ENCODE measurements at places on chromosomes 6 and 20.

DNA sequence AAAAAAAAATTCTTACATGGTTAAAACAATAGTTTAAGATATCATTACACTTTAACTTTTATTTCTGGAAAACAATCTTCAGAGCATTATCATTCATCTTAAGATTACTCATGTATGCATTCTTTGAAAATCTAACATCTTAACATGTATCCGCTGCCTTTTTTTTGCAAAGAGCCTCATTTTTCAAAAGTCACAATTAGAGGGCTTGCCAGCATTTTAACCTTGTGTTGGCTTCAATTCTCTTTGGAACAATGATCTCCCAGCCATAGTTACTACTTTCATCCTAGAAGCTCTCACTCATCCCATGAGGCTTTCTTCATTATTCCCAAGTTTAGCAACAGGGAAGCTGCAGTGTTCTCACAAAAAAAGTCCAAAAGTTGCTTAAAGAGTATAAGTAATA is 330.8 kb downstream of the BCKDHB start:
- no peak for DNase-seq

GRCh38 chr20:42461965-42462593 is 727.6 kb downstream of the PTPRT start:
- DNase-seq: no peak

DNA sequence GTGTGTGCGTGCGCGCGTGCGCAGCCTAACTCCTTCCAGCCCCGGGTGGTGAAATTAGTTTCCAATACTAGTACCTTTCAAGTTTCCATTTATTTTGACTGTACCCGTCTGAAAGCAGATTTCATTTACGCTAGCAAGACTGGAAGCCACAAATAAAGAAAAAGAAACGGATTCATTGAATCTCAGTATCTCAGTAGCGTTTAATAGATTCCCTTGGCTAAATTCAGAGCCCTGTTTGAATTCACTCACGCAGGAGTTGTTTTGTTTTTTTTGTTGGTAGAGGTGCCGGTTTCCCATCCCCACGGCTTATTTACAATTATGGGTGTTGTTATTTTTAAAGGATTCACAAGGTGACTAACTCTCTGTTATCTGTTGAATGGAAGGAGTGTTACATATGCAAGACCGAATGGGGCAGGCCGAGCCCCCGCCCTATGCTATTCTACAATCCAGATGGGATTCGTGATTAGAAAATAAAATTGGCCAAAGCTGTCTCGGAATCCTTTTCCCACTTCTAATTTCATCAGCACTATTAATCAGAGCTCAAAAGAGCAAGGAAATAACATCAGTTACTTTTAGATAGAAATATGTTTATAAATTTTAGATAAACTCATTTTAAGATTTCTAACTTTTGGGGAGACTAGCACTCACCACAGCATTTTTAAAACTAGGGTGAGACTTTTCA is 2.3 kb upstream of the INSM1 start:
- no peak for DNase-seq

DNA sequence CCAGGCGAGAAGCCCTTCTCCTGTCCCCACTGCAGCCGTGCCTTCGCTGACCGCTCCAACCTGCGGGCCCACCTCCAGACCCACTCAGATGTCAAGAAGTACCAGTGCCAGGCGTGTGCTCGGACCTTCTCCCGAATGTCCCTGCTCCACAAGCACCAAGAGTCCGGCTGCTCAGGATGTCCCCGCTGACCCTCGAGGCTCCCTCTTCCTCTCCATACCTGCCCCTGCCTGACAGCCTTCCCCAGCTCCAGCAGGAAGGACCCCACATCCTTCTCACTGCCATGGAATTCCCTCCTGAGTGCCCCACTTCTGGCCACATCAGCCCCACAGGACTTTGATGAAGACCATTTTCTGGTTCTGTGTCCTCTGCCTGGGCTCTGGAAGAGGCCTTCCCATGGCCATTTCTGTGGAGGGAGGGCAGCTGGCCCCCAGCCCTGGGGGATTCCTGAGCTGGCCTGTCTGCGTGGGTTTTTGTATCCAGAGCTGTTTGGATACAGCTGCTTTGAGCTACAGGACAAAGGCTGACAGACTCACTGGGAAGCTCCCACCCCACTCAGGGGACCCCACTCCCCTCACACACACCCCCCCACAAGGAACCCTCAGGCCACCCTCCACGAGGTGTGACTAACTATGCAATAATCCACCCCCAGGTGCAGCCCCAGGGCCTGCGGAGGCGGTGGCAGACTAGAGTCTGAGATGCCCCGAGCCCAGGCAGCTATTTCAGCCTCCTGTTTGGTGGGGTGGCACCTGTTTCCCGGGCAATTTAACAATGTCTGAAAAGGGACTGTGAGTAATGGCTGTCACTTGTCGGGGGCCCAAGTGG is 5.3 kb downstream of the SNAI1 start:
- DNase-seq: no peak

DNA sequence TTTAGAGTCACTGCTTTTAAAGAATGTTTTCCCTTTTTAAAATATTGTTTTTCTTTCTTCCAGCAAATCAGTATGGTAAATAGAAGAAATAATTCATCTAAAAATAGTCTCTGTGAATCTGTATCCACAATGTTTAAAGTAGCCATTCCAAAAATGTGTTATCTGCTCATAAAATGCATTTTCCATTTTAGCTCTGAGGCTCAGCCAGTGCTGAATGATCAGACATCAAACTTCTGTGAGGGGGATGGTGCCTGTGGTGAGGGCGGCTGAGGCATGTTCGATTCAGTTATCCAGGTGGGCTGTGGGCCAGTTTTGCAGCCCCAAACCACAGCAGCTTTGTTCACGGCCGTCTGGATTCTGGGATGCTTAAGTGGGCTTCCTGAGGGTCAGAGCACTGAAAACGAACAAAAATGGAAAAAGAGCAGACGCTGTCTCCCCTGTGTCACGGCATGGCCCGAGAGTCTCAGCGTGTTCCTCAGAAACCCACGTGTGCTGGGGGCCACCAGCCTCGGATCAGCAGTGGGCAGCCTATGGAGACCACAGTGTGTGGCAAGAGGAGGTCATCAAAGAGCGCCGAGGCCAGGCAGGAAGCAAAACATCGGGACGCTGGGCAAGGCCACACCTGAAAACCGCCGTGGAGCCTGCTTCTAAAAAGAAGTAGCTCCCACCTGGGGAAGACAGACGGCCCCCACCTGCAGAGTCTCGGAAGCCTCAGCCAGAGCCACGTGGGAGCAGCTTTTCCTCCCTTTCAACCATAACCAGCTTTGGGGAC is 134.9 kb upstream of the THBS2 start:
- DNase-seq: no peak

DNA sequence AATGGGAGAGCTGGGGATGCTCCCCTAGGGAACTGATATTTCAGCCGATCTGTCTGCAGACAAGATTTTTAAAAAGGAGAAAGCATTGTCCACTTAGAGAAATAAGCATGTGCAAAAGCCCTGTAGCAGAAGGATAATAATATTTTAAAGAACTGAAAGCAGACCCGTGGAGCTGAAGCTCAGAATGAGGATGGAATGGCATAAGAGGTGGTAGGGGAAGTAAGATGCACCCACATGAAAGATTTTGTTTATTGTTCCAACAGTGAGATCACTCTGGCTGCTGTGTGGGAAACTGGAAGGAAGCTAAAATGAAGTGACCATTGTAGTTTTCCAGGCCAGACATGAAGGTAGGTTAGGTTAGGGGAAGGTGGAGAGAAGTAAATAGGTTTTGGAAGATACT is 266.4 kb upstream of the PRDM1 start:
- DNase-seq: no peak

DNA sequence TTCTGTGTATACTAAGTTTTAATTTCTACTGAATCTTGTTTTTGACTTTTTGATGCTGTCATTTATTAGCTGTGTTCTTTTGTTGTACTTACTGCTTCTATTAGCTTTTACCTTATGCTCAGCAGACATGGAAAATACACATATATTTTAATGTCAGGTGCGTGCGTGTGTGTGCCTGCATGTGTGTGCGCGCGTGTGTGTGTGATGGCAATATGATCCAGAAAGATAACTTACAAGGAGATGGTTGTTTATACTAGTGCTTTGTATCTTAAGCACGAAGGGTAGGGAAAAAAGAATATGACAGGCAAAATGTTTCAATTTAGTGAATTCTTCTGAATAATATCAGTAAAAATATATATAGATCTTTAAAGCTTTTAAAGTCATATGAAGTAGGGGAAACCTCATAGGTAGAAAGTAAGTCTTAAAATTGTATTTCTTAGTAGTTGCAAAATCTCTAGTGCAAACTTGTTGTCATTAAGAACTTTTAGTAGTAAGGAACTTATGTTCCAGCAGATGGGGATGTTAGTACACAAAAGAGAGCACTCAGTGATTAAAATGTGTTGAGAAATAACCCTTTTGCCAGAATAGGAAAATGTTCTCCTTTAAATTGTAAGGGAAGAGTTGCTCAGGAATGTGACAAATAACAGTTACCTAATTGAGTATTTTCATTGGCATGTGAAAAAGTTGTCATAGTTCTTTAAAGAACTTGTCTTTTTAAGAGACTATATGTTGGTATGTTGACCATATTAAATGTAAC is 13.2 kb downstream of the QKI start:
- no peak for DNase-seq

GRCh38 chr6:111171577-111172400 is 84.5 kb downstream of the SLC16A10 start:
- DNase-seq: no peak

DNA sequence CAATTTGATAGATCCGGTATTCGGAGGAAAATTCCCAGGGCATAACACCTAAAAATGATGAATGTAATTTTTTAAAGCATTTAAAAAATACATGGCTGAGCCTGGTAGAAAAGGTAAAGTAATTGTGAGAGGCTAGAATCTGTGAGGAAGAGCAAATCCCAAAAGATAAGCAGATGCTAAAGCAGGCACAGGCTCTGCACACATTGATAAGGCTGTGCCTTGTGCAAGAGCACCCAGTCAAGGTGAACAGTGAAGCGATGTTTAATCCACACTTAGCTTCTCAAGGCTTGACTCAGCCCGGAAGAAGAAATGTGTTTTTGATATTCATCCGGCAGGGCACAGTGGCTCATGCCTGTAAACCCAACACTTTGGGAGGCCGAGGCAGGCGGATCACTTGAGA is 5.1 kb upstream of the EPB41L2 start:
- DNase-seq: no peak

- DNase-seq: no peak
These were observed 61.7 kb downstream of the RIPOR3 start for GRCh38 chr20:50629670-50630045.

DNA sequence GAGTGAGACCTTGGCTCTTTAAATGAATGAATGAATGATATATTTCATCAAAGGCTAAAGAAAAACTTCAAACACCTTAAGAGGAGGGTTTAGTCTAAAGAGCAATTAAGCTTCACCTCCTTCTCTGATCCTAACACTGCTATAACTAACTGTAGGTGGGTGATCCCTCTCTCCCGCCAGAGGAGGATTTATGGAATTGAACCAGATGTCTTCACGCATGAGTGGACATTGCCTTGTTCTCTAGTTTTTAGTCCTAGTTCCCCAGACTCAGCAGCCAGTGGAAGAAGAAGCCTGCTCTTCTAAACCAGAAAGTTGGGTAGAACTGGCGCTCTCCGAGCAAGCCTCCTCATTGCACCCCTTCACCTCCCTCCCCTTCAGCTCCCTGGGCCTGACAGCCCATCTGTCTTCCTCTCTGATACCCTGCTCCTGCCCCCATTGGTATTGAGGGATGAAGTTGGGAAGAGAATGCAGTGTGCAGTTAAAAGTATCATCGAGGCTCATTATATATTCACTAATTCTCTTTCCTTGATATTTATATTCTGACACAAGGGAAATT is 142.7 kb downstream of the ARID1B start:
- no peak for DNase-seq

DNA sequence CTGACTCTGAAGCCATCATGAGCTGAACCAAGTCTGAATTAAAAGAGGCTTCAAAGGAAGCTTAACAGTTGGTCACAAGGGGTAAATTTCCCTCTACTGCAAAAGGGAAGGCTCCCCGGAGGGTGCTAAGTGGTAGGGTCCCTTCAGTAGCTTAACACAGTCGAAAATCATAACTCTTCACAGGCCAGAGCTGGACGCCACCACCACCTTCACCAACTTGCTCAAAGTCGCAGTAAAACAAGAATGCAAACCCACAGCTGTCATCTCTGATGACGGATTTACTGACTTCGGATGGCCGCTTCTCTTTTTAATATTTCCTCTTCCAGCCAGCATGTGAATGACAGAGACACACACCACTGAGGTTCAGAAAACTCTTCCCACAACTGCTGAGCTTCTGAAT is 144.7 kb upstream of the FBXL4 start:
- DNase-seq: no peak

GRCh38 chr6:158503222-158503621 is 56.7 kb upstream of the TMEM181 start:
- no peak for DNase-seq

- no peak for DNase-seq
These were observed 66.4 kb upstream of the PRL start for GRCh38 chr6:22363166-22363713.

DNA sequence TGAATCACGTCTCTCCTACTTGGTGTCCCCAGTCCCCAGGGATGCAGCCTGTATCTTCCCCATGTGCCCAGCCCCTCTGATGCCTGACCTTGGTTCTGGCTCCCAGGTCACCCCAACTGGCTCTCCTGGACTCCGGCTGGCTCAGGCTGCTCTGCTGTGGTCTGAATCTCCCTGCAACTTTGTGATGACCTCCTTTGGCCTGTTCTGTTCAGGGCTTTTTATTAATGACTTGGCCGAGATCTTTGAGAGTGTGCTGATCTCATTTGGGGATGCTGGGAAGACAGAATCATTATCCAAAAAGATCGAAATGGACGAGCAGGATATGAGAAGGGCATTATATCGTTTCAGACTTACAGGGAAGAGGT is 67.4 kb downstream of the IGF2R start:
- no peak for DNase-seq

DNA sequence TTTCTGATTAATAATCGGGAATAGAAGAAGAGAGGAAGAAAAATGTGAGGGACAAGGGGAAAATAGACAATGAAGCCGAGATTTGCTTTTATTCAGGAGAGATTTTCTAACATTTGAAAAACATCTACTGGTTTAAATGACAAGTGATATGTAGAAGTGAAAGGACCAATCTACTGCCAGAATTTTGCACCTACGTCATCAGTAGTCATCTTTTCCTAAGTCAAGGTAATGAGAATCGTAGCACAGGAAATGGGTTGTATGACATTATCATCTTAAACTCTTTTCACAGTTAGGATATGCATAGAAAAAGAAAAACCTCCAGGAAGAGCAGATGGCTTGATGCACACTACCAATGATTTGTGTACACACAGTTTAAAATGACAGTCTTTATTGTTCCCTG is 45.3 kb upstream of the RAB32 start:
- DNase-seq: no peak

GRCh38 chr6:96086745-96087144 is 71.0 kb downstream of the FUT9 start:
- no peak for DNase-seq

DNA sequence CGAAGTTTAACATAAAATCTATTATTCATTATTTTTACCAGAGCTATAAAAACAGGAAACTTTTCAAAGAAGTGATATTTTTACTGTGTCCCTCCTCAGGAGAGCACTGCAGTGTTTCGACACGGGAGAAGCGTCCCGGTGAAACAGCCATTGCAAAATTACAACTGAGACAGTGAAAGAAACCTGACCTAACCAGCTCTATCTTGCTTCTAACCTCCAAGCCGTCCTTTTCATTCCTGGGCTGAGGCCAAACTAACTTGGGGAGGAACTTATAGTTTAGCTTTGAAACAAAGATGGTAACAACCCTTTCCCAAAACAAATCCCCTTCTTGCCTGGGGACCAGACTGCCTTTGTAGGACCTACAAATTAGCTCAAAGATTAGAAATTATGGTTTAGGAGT is 79.2 kb downstream of the WDR27 start:
- DNase-seq: no peak

GRCh38 chr20:33480048-33480447 is 9.8 kb upstream of the CBFA2T2 start:
- DNase-seq: no peak

- no peak for DNase-seq
These were observed 11.0 kb upstream of the RAD21L1 start for GRCh38 chr20:1214838-1215261.

Measured in stimulated activated CD4-positive, alpha-beta T cell treated with anti-CD3 and anti-CD28 coated beads, Interleukin-15, amount 100 ng/mL, for 48 hours (primary cell).